ENCODE measurements at places on chromosomes 7 and 10.

DNA sequence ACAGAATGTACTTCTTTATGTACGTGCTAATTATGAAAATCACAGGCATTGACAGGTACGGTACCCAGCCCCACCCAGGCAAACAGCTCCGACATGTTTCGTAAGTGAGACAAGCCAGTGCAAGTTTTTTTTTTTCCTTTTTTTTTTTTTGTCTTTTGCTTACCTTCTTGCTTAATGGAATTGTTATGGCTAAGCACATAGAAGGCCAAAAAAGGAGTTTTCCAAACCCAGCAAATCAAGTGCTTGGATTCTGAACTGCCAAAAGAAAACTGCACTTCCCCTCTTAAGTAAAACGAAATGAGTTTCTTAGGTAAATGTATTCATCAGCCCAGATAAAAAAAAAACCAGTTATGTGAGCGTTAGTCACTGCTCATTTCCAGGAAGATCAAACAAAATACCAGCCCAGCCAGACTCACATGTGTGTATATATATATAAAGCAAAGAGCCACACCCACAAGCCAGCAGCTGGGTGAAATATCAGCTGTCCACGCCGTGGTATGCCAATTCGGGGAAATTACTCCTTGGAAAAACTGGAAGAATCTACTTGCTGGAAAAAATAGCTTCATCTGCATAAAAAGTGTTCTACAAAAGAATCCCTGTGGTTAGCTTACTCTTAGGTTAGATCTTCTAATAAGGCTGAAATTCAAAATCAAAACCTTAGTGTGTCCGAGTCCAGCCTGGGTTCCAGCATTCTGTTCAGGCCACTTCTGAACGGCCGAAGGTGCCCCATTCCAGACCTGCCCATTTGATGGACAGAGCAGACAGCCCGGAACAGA lies 8.0 kb downstream of the KLF6 start:
- DNase-seq, result peak; percentile 60

DNA sequence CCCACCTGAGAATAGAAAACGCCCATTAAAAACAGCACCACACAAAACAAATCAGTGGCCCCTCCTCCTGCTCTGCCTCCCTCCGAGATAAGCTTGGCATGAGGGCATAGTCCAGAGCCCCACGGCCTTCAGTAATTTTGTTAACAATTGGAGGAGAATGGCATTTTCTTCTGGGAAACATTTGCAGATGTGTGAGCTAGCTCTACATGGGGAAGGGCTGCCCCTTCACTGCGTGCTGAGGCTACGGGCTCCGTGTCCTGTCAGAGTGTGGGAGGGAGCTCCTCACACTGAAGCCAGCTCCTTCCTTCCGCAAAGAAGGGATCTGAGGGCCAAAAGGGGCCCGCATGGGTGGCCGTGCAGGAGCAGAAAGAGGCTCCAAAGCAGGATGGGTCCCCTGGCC lies 15.2 kb downstream of the GRK5 start:
- DNase-seq, result no peak

DNA sequence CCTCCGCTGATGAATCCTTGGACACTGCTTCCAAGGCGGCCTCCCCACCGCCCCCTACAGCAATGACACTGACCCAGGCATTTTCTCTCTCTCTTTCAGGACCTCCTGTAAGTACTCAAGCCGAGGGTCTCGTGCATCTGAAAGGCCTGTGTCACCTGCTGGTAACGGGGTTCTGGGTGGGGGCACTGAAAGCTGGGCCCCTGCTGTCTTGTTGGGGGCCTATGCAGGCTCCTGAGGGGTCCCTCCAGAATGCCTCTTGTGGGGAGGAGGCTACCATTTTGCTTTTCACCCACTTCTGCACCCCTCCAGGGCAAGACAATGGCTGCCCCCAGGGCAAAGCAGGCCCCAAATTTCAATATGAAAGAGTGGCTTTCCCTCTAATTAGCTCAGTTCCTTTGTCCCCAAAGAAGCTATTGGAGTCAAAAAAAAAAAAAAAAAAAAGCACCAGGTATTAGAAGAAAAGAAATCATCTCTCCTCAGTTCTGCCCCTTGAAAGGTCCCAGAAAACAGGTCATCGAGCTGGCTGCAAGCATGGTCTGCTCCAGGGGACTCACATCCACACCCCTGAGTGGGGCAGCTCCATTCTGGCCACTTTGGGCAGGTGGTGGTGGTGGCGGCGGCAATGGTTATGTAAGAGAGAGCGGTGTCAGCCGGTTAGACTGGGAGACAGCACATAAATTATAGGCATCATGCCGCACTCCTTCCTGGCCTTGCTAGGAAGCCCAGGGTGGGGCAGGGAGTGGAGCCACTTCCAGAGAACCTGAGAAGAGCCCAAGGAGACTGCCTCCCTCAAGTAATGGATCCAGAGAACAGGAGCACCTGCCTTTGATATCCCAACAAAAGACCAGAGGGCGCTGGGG lies 66.2 kb downstream of the COL13A1 start:
- DNase-seq, result no peak

DNA sequence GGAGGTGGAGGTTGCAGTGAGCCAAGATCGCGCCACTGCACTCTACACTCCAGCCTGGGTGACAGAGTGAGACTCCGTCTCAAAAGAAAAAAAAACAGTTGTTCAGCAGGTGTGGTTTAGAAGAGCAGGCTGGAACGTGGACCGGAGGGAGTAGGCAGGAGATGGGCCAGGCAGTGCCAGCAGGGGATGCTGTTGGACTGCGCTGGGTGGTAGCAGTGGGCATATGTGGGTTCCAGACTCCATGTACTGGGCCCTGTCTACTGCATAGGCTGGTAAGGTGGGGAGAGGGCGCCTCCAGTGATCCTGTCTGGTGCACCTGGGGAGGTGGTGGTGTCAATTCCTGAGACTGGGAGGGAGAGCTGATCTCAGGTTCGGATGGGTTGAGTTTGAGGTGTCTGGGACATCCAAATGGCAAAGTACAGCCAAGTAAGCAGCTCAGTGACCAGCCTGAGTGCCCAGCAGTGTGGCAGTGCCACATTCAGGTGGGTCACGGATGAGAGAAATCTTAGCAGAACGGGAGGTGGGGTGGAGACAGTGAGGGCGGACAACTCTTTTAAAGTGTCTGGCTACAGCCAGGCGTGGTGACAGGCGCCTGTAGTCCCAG lies 25.9 kb downstream of the SFXN4 start:
- DNase-seq, result peak; percentile 9
